ENCODE measurements at places on chromosomes 2 and 18.

DNA sequence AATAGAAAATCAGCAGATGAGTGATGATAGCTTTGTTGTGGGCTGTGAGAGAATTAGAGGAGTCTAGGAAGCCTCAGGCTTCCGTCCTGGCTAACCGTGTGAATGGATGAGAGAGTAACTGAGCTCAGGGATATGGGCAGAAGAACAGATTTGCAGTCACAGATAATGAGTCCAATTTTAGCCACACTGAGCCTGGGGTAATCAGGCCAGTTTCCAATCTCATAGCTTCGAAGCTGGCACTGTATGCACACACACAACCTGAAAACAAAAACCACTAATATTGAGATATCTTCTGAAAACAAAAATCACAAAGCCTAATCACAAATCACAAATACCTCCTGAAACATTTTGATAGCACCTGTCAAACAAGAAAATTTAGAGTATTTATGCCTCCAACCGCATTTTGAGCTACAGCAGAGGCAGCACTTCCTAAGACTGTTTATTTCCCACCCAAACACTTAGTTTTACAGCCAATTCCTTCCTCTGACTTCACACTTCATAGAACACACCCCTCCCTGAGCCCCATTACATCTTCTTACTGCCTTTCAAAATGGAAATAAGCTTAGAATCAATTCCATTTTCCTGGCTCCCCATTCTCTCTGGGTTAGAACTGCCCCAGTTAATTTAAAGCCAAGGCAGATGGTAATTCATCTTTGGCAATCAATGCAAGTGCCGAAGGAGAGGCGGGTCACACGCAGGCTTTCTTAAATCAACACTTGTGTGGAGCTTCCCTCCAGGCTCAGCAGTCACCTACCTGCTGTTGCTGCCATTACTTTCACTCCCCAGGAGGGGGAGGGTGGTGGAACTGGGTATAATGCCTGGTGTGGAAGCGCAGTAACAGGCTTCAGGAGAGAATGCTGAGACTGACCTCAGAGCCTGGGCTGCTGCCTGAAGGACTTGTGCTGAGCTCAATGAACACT is 18.9 kb downstream of the TTR start:
- no peak for DNase-seq

DNA sequence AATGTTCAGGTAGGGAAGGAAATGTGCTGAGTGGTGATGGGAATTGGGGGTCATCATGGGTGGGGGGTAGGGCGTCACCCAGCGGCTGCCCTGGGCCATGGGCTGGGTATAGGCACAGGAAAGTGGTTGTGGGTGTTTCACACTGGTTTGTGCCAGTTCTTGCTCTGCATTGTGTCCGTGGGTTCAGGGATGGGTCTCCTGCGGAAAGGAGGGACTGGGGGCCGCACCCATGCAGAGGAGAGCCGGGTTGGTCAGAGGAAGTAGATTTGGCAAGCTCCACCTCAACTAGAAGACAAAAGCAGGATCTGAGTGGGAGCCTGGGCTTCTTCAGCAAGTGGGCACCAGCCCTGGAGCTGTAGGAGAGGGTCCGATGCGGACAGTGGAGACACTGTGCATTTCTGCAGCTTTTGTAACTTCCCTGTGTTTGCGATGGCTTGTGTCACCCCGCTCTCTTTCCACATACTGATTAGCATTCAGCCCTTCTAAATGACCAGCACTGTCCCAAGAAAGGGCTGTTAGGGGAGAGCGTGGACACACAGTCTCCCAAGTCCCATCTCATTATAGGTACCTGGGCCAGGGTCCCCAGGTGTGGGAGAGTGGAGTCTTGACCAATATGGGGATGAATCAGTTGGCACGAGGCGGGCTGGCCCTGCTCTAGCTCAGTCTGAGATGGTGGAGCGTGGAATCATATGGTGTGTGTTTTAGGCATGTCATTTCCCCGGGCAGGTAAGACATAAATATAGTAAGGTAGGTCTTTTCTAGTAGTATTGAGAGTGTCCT is 67.2 kb downstream of the LRRFIP1 start:
- DNase-seq, result no peak

DNA sequence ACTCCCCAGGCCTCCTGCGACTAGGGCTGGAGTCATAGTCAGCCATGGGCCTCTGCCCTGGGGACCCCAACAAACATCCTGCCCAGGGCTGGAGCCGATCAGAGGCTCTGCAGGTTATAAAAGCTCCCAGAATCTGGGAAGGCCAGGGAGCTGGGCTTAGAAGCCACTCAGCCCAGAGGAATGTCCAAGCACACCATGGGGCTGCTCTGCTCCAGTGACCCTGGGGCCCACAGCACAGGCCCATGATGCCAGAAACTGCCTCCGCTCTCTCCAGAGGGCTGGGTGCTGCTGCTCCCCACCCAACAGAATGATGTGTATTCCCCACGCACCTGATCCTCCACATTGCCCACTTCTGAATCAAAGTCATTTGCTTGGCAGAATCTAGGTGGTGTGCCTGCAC is 88.5 kb downstream of the ARMC9 start:
- DNase-seq, result no peak

GRCh38 chr2:232901736-232902578 is 31.9 kb downstream of the SNORC start:
- peak; percentile 92 for DNase-seq

DNA sequence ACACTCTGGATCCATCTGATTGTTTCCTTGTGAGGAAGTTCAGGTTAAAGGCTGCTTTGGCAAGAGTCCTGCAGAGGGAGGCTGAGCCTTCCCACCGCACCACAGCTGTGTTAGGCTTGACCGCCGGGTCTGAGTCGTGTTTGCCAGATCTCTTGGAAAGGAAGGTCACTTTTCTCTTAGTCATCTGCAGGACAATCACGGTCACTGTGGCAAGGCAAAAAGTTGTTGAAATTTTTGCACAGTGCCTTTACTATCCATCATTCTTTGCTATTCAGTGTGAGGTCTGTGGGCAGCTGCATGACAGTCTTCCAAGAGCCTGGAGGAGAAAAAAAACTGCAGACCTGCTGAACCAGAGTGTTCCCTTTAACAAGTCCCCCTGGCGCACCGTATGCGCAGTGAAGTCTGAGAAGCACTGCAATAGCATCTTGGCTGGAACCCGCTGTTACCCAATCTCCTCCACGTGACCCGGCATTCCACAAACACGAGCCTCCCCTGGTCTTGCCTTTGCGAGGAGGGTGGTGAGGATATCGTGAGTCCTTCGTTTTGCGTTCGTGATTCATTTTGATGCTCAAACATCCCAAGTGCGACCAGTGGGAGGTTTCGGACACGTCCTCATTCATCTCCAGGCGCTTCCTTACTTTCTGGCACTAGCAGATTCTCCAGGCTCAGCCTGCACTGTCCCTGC is 23.0 kb downstream of the BIN1 start:
- peak; percentile 82 for DNase-seq

DNA sequence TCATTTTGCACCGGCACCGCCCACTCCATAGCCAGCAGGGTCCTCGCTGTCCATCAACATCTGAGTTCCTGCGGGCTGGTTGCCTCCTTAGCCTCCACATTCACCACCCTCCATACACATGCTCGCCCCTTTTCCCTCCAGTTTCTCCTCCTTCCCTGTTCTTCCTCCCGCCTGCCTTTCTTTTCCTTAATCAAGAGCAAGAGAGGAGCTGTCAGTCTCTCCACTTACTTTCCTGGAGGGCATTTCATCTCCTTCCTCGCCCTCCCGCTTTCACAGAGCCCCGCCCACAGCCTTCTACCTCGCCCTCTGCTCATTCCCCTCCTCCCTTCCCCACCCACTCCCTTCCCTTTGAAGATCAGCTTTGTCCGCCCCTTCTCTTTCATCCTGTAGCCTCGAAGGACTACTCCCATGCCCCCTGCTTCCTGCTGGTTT is 13.8 kb upstream of the ZBTB7C start:
- DNase-seq, result no peak

- no peak for DNase-seq
Observed at GRCh38 chr2:40348665-40349064, 103.2 kb downstream of the SLC8A1 start.

DNA sequence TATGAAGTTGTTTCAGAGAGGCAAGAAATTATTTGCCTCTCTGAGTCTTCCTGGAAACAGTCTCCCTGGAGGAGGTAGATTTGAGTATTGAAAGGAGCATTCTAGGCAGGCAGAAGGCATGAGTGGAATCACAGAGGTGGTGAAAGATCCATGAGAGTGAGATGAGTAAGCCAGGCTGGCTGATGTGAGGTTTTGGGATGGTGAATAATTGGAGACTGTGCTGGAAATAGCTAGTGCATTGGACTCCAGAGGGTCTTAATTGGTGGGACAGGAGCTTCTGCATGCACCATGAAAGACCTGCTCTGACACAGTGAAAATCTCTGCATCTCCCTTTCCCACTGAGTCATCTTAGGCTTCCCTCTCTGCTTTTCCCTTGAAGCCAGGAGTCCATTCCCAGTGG is 46.3 kb downstream of the CDC42EP3 start:
- peak; percentile 61 for DNase-seq
